Stimulated activated CD4-positive, alpha-beta T cell treated with anti-CD3 and anti-CD28 coated beads, TNF-alpha, amount 100 ng/mL, for 24 hours (primary cell): ENCODE measurements at places on chromosomes 7 and 10.

DNA sequence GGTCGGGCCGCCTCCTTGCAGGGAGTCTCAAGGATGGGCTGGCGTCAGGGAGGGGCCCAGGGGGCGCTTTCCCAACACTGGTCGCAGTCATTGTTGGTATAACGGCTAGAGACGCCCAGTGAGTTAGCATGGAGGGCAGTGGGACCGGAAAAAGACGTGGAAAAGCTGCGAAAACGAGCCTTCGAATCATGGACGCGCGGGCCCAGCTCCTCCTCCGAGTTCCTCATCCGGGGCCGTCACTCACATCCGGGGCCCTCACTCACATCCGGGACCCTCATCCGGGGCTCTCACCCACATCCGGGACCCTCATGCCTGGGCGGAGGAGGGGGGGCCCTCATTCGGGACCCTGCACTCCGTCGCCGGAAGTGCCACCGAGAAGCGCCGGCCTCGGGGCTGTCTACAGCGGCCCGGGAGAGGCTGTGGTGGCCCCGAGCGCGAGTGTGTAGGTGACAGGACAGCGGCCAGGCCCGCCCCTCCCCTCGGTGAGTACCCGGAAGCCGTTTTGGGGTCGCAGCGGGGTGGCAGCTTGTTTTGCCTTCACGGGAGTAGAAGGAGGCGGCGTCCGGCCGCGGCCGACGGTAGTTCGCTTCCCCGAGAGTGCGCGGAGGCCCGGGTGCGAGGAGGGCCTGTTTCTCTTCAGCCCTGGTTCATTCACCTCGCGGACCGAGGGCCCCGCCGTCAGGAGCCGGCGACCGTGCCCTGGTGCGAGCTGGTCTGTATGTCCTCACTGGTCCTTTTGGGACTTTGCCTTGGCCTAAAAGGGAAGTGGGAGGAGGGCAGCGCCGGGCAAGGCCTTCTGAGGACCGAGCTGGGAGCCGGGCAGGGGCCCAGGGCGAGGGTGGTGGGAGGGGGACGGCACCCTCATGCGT is at the start of gene ZNF655:
Gene ZNF655 (plus strand): TSS at position 337 of the 869 bp plus-strand sequence. CDS start 1,918 bp downstream, outside the sequence.
- peak; percentile 80 for DNase-seq

GRCh38 chr10:100282907-100283306 is 3.6 kb downstream of the BLOC1S2 start:
- DNase-seq: no peak

DNA sequence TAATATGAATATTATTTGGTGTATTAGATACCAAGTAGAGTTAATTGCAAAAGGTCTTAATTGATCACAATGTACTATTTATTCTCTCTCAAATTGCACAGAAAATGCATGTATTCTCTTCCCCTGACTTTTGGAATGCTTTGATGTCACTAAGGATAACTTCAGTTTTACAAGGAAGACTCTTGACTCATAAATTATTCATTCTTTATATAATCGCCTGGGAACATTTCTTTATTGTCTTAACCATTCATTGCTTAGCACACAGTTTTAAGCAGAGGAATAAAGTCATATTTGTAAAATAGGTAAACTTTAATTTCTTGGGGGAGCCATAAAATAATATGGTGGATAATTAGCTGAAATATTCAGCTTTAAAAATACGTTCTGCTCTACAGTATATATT is 306.0 kb upstream of the TMEM229A start:
- DNase-seq: no peak

DNA sequence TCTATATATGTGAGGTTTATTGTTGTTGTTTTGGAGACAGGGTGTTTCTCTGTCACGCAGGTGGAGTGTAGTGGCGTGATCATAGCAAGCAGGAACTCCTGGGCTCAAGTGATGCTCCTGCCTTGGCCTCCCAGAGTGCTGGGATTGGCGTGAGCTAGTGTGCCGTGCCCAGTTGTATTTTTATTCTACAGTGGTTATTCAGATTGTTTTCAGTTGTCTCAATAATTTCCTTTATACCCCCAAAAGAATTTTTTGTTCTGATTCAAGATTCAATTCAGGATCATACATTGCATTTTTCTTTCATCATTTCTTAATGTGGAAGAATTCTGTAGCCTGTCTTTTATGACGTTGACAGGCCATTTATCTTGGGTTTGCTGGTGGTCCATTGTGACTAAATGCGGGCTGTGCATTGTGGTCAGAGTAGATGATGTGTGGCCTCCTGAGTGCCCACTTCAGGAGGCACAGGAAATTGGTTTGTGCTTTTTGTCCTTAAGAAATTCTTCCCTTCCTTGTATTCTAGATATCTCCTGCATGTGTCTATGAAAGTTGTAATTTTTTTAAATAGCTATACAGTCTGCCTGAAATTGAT is 22.9 kb downstream of the RBM33 start:
- no peak for DNase-seq

- no peak for DNase-seq
These were observed 52.3 kb downstream of the MKI67 start for GRCh38 chr10:128073890-128074289.
